H1 (cell line): ENCODE measurements at places on chromosomes 6 and 20.

- H3K27ac ChIP-seq = peak overlapping the region; percentile 83; the same call in 1 of the 2 replicates
- H3K4me1 ChIP-seq = peaks cover 5% of the 10 kb centered on the region; the same call in 1 of the 2 replicates
- no peaks in the 10 kb centered on the region for H3K36me3 ChIP-seq
These were observed 585 bp upstream of the DSE start for GRCh38 chr6:116369964-116370759.

- peak overlapping the region; percentile 24; the same call in 1 of the 2 replicates for H3K27ac ChIP-seq
- H3K4me1 ChIP-seq = 0 out of 2 replicates have a peak, but pooled peaks cover 5% of the 10 kb centered on the region
- H3K27me3 ChIP-seq = no peaks in the 10 kb centered on the region
These were observed 27.1 kb upstream of the SYNCRIP start for GRCh38 chr6:85669735-85670194.

DNA sequence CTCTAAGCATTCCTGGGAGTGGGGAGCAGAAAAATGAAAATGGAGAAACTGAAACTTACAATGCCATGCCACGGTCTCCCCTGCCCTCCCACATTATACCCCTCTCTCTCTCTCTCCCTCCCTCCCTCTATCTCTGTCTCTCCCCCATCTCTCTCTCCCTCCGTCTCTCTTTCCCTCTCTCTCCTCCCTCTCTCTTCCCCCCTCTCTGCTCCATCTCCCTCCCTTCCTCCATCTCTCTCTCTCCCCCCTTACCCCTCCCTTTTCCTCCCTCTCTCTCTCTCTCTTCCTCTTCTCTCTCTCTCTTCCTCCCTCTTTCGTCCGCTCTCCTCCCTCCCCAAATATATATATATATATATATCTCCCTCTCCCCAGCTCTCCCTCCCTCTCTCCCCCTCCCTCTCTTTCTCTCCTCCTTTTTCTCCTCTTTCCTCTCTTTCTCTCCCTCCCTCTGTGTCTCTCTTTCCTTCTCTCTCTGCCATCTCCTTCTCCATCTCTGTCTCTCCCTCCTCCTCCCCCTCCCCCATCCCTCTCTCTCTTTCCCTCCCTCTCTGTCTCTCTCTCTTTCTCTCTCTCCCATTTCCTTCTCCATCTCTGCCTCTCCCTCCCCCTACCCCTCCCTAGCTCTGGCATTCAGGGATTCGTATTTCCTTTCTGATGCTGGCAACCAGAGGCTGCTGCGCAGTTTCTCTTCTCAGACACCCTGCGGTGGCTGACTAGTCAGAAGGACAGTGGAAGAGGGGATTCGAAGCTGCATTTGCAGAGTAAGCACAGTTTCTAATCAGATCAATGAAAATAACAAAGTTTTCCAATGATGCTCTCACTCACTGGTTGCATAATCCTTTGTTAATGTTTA is 13.9 kb upstream of the VAPB start:
- no peaks in the 10 kb centered on the region for H3K27me3 ChIP-seq
- peak overlapping the region; percentile 31 for H3K4me3 ChIP-seq
- H3K27ac ChIP-seq = peak overlapping the region; percentile 89
- H3K4me1 ChIP-seq = peaks cover 28% of the 10 kb centered on the region
- H3K36me3 ChIP-seq = no peaks in the 10 kb centered on the region
- DNase-seq = peak; percentile 36

GRCh38 chr20:57769756-57770155 is 59.9 kb upstream of the PMEPA1 start:
- no peaks in the 10 kb centered on the region for H3K36me3 ChIP-seq
- no peak overlapping the region for H3K27ac ChIP-seq
- no peaks in the 10 kb centered on the region for H3K4me1 ChIP-seq
- no peak for DNase-seq
- no peak overlapping the region for H3K4me3 ChIP-seq

DNA sequence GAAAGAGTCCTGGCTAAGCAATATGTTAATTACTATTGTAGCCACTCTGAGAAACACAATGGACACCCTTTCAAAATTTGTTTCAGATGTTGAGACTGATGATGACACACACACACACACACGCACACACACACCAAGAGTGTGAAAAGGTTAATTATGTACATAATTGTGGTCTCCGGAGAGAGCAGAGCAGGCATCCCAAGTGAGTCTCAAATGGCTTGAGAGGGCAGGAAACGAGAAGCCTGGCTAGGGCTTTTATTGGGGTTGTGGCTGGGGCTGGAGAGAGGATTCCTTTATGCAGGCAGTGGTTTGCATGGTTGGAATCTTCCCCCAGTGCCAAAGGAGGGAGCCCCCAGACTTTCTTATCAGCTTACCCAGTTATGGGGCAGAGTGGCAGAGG is 38.2 kb upstream of the NKX2-4 start:
- H3K36me3 ChIP-seq = no peaks in the 10 kb centered on the region
- H3K27me3 ChIP-seq = no peaks in the 10 kb centered on the region
- DNase-seq = no peak
- no peak overlapping the region for H3K27ac ChIP-seq

- no peak overlapping the region for H3K27ac ChIP-seq
- peaks cover 18% of the 10 kb centered on the region for H3K4me1 ChIP-seq
- H3K4me3 ChIP-seq = no peak overlapping the region
- no peaks in the 10 kb centered on the region for H3K27me3 ChIP-seq
- DNase-seq = no peak
These were observed 73.6 kb downstream of the RSPH3 start for GRCh38 chr6:158926414-158926813.

- no peaks in the 10 kb centered on the region for H3K36me3 ChIP-seq
- H3K27me3 ChIP-seq = no peaks in the 10 kb centered on the region
- no peak overlapping the region for H3K27ac ChIP-seq
- DNase-seq = no peak
- no peaks in the 10 kb centered on the region for H3K4me1 ChIP-seq
These were observed 652.5 kb upstream of the EPHA7 start for GRCh38 chr6:94071835-94072234.

DNA sequence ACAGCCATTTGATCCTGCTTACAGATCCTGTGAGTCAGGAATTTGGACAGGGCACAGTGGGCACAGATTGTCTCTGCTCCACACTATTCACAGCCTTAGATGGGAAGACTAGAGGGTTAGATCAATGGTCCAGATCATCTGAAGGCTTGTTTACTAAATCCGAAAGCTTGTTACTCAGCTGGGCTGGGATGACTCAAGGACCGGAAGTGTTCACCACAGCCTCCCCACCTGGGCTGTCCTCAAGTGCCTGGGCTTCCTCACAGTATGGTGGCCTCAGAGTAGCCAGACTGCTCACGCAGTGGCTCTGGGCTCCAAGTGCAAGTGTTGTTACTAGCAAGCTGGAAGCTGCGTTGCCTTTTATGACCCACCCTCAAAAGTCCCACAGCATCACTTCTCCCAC is 75.4 kb upstream of the INSM1 start:
- no peak overlapping the region for H3K27ac ChIP-seq
- no peaks in the 10 kb centered on the region for H3K36me3 ChIP-seq
- H3K4me3 ChIP-seq = no peak overlapping the region
- H3K27me3 ChIP-seq = no peaks in the 10 kb centered on the region
- DNase-seq = no peak
- H3K4me1 ChIP-seq = no peaks in the 10 kb centered on the region

GRCh38 chr6:14722704-14723103 is 523.2 kb upstream of the JARID2 start:
- no peak overlapping the region for H3K27ac ChIP-seq
- no peaks in the 10 kb centered on the region for H3K4me1 ChIP-seq
- H3K27me3 ChIP-seq = no peaks in the 10 kb centered on the region
- no peaks in the 10 kb centered on the region; the same call in 1 of the 2 replicates for H3K36me3 ChIP-seq

- H3K27me3 ChIP-seq = no peaks in the 10 kb centered on the region
- H3K27ac ChIP-seq = no peak overlapping the region
- H3K4me3 ChIP-seq = no peak overlapping the region
- no peak for DNase-seq
These were observed 129.8 kb upstream of the EDN1 start for GRCh38 chr6:12160326-12160725.

DNA sequence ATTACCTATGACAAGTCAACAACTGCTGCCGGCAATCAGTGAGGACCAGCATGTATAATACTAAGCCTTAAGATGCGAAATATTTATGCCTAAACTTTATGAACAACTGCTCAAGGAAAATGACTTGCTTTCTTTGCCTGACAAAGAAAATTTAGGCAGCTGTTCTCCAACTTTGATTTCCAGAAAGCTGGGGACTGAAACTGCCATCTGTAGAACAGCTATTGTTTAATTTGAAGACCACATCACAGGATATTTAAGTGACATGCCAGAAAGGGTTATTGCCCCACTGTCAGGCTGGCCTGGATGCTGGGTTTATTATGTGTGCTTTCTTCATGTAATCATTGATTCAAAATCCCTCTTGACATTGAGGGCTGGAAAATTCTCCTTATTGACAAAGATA is 153.9 kb upstream of the ENPP5 start:
- no peaks in the 10 kb centered on the region for H3K27me3 ChIP-seq
- no peaks in the 10 kb centered on the region for H3K4me1 ChIP-seq
- no peaks in the 10 kb centered on the region for H3K36me3 ChIP-seq

- no peak for DNase-seq
- H3K27ac ChIP-seq = no peak overlapping the region
These were observed 116.0 kb downstream of the LRRC1 start for GRCh38 chr6:53910834-53911233.

DNA sequence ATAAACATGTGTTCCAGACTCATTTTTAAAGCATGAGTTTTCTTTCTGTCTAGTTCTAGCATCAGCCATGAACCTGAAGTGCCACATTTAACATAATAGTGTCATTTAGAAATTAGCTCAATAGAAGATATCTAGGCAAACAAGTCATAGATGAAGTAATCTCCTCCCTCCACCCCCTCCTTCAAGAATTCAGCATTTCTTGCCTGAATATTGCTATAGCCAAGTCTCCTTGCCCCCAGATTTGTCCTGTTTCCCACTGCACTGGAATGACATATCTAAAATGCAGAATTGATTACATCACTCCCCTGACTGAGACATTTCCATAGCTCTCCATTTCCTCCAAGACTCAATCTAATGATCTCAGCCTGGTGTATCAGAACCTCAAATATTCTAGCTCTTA is 134.9 kb upstream of the BACH2 start:
- peaks cover 15% of the 10 kb centered on the region; the same call in 1 of the 2 replicates for H3K4me1 ChIP-seq
- no peaks in the 10 kb centered on the region for H3K36me3 ChIP-seq
- no peak for DNase-seq

GRCh38 chr6:45049188-45049843 is 278.8 kb upstream of the RUNX2 start:
- H3K27me3 ChIP-seq = no peaks in the 10 kb centered on the region
- DNase-seq = no peak
- no peaks in the 10 kb centered on the region for H3K4me1 ChIP-seq
- H3K27ac ChIP-seq = no peak overlapping the region
- no peaks in the 10 kb centered on the region for H3K36me3 ChIP-seq
- no peak overlapping the region for H3K4me3 ChIP-seq

- H3K27ac ChIP-seq = no peak overlapping the region
- DNase-seq = no peak
- no peaks in the 10 kb centered on the region for H3K4me1 ChIP-seq
- H3K27me3 ChIP-seq = no peaks in the 10 kb centered on the region
- no peak overlapping the region for H3K4me3 ChIP-seq
- no peaks in the 10 kb centered on the region for H3K36me3 ChIP-seq
These were observed 420.6 kb downstream of the COL12A1 start for GRCh38 chr6:74785236-74785635.

DNA sequence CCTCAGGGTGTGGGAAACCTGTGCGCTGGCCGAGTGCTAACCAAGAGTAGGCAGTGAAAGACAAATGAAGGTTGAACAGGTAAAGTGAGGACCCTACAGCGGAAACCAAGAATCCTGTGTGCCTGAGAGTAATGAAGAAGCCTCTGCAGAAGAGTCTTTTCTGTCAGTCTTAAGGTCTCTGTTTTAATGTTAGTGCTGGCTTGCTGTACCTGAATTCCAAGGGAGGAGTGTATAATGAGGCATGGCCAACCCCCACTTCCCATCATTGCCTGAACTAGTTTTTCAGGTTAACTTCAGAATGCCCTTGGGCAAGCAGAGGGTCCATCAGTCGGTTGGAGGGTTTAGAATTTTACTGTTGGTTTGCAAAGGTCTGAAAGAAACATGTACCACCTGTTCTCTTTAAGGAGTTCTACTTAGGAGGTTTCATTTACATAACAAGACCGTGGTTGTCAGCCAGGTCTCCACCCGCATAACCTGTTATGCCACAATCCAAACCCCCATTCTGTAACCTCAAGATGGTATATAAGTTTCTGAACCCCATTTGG is 589 bp upstream of the PDCD2 start:
- peak overlapping the region; percentile 73 for H3K27ac ChIP-seq
- H3K4me3 ChIP-seq = peak overlapping the region; percentile 89
- H3K36me3 ChIP-seq = peaks cover 18% of the 10 kb centered on the region
- H3K4me1 ChIP-seq = 0 out of 2 replicates have a peak, but pooled peaks cover 2% of the 10 kb centered on the region
- no peaks in the 10 kb centered on the region for H3K27me3 ChIP-seq

DNA sequence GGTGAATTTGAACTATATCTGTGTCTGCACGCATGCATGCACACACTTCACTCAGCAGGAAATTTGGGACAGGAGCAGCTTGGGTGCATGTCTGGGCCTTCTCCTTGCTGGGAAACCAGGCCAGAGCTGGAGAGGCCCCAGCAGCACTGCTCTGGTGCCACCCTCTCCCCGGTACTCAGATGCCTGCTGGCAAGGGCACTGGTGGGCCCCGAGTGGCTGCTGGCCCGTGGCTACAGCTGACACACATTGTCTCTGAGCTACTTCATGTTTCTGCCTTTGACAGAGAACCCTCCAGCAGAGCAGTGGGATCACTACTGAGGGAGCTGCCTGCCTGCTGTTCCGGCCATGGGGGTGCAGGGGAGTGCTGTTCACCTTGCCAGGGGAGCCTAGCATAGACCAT is 37.5 kb downstream of the DLGAP4 start:
- no peak overlapping the region for H3K4me3 ChIP-seq
- DNase-seq = no peak
- no peaks in the 10 kb centered on the region for H3K27me3 ChIP-seq
- H3K4me1 ChIP-seq = no peaks in the 10 kb centered on the region

GRCh38 chr6:116461932-116462885 is 1.0 kb downstream of the CALHM6 start:
- H3K4me3 ChIP-seq = peak overlapping the region; percentile 23
- peaks cover 3% of the 10 kb centered on the region for H3K4me1 ChIP-seq
- peak; percentile 60 for DNase-seq
- no peaks in the 10 kb centered on the region for H3K36me3 ChIP-seq
- H3K27me3 ChIP-seq = peaks cover 33% of the 10 kb centered on the region

GRCh38 chr6:63649847-63650265 is 14.3 kb downstream of the PHF3 start:
- H3K4me1 ChIP-seq = no peaks in the 10 kb centered on the region
- no peaks in the 10 kb centered on the region for H3K36me3 ChIP-seq
- DNase-seq = no peak
- no peaks in the 10 kb centered on the region for H3K27me3 ChIP-seq
- H3K4me3 ChIP-seq = no peak overlapping the region
- no peak overlapping the region for H3K27ac ChIP-seq
